NCI-H1436 treated with DMSO at 0.1 percent for 48 hours (cell line): ENCODE measurements at places on chromosomes 7 and 10.

DNA sequence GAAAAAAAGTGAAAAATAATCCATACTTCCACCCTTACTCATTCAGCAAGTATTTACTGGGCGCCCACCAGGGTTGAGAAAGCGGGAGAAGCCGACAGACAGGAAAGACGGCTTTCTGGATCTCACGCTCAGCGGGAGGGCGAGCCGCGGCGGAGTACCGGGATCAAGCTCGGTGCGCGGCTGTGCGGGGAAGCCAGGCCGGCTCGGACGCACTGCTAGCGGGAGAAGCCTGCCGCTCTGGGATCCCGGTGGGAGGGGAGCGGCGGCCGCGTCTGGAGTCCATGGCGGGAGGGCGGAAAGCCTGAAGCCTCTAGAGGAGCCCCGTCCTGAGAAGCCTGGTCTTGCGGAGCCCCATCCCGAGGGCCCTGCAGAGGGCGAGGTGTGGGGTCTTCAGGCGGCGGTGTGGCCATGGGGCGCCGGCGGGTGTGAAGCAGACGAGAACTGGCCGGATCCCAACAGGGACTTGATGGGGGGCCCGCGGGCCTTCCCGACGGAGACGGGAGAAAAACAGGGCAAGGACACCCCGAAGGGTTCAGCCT is 82.9 kb downstream of the VIPR2 start:
- no peak for DNase-seq

- no peak for DNase-seq
Measured at GRCh38 chr10:5645944-5646617, 20.3 kb downstream of the ASB13 start.

DNA sequence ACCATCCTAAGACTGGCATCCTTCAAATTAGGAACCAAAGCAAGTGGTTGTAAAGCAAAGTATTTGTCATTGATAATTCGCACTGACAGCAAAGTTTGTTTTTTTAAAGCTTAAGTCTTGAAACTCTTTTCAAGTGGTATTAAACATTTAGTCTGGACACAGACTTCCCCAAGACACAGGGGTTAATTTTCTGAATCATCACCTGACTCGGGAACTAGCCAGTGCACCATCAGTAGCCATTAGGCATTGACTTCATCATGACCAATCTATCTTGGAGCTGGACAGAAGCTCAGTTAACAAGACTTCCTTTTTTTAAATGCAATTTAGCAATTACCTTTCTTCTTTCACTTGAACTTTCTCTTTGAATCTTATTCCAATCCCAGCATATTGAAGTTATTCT is 210.6 kb downstream of the ZNF365 start:
- no peak for DNase-seq

DNA sequence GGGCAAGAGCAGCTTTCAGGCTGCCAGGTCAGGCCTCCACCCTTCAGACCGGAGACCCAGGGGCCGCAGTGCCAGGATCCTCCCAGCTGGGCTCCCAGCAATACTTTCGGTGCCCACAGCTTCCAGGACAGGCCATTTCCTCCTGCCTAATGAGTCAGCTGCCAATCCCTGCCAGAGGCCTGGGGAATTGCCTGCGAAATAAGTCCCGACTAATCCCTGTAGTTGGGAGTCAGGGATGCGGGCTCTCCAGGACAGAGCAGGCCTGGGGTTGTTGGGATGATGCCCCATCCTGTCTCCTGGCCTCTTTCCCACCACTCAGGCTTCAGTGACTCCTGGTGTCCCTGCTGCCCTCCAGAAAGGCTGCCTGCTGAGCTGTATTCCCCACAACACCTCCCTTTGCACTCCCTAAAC is 143.5 kb upstream of the UNC5B start:
- no peak for DNase-seq

- DNase-seq: no peak
Measured at GRCh38 chr7:24587853-24588252, 14.6 kb downstream of the PALS2 start.

DNA sequence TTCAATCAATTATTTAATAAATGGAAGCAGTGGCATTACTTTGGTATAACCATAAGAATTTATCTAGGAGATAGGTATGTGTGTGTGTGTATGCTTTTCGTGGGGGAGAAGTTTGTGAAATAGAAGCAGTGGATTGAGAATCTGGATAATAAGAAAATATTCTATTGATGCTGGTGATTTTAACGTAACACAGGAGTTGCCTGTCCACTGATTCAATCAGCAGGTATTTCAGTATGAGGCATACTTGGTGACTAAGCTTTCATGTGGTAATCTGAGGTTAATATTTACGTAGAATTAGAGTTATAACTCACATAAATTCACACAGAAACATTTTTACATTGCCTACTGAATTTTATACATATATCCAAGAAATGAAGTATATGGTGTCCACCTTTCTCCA is 568.0 kb downstream of the ZWINT start:
- no peak for DNase-seq

- no peak for DNase-seq
Measured at GRCh38 chr7:32167256-32167655, 97.0 kb upstream of the PDE1C start.
